ENCODE measurements at places on chromosomes 16 and 17. TPM values are rescaled to one million over a fixed set of nuclear protein-coding genes. Genes with fewer than 3 reads are reported as not detected.

RAD51D gene
- 13.7 TPM for total RNA-seq

SLFN13 gene
- total RNA-seq, result 5.8 TPM

HCRT gene
- not detected for total RNA-seq

RPL38 gene
- total RNA-seq, result 929 TPM

ZSWIM7 gene
- total RNA-seq, result 16.0 TPM

C16orf74 gene
- 12.4 TPM for total RNA-seq

- DNase-seq, result no peak
Measured at GRCh38 chr16:30840611-30841010, 53.3 kb downstream of the BCL7C start.

- DNase-seq, result no peak
Measured at GRCh38 chr16:263182-263774, 12.5 kb downstream of the RGS11 start.

DNA sequence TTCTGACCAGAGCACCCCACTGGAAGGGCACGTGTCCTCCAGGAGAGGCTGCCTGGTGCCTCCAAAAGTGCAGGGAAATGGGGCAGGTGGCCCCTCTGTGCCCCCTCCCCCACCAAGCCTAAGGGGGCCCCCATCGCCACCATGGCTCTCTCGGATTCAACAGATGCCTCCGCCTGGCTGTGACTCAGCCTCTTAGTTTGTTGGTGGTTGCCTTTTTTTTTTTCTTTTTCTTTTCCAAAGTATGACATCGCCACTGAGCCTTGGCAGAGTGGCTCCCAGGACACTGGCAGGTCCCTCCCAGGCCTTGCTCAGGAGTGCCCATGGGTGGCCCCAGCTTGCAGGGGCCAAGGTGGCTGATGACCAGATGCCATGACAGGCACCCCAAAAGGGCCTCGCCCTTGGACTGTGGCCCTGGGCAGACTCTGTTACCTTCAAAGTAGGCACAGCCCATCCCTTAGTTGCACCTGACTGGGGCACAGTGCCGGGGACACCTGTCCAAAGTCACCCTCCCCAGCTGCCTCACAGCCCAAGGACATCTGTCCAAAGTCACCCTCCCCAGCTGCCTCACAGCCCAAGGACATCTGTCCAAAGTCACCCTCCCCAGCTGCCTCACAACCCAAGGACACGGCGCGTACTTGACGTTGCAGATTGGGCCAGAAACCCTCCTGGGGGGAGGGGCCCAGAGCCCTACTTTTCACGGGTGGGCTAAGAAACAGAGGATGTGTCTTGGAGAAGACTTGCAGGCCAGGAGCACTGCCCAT is 29.6 kb downstream of the NPTX1 start:
- no peak for DNase-seq

DNA sequence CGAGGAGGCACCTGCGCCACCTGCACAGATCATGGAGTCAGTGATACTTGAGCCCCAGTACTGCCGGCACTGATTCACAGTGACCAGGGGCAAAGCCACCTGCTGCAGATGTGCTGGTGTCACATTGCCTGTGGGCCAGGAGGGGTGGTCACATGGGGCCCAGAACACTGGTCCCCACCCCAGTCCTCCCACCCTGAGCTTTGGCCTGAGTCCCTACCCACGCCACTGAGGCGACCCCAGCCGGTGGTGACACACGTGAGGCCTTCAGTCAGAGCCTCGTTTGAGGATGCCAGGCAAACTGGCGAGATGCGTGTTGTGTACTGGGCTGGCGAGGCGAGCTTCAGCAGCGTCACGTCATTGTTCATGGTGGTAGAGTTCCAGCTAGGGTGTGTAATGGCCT is 1.5 kb downstream of the CTRL start:
- DNase-seq, result no peak
